ENCODE measurements at places on chromosomes 5 and 9.

GRCh38 chr9:94286116-94286515 lies 27.0 kb downstream of the ZNF169 start:
- DNase-seq, result no peak

DNA sequence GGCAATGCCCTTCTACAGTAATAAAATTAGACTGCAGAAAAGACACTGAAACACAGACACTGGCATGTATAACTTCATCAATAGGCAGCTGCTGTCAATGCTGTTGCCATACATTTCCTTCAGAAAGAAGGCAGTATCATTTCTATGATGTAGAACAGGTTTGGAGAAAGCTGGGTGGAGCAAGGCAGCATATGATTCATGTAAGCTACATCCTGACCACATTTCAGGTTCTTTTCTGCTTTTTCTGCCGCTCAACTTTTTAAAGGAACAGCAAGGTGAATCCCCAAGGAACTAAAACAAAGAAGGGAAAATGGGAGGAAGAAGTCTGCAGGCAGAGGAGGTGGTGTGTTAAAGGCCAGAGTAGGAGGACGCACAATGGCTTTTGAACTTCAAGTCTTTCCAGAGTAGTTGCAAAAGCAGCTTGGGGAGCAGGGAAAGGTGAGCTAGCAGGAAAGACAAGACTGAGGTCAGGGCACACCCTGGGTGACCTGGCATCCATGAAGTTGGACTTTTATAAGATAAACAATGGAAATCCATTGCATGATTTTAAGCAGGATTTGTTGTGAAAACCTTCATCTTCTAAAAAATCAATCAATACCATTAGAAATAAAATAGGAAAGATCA lies 142.1 kb downstream of the MED10 start:
- no peak for DNase-seq

DNA sequence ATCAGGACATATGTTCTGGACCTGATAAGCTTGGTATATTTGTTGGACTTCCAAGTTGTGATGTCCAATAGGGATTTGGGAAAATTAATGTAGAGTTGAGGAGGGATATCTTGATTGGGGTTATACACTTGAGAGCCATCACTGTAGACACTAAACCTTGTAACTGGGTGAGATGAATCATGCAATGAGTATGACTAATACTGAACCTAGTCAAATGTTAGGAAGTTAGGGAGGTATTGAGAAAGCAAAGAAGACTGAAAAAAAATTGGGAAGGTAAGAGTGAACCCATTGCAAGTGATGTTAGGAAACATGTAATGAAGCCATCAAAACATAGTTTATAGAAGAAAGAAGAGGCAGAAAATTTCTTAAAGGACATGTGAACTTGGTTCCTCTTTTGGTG lies 668.4 kb upstream of the CDH9 start:
- no peak for DNase-seq

DNA sequence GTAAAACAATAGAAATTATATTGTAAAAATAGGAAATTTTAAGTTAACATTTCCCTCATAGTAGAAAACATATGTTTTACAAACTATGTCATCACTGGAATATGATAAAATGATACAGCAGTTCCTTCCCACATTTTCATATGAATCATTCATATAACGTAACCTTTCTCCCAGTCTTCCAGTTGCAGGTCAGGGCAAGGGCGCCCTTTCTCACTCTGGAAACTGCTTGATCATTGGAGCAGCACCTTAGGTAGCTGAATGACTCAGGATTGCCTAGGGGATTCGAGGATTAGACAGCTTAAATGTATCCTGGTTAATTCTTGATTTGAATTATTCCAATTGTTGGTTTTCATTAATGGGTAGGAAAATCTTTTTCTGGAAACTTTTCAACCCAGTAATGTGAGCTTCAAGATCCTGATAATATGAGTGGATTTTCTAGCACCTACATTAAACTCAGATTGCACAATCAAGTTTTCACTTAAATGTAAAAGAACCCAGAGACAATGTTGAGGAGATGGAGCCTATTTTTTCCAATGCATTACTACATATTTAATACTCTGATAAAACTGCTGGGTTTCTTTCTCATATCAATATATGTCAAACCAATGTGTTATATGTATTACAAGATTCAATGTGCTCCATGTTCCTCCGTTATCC lies 32.6 kb upstream of the ANXA1 start:
- no peak for DNase-seq

- no peak for DNase-seq
Observed at GRCh38 chr5:138663561-138663960, 88.4 kb upstream of the HSPA9 start.

DNA sequence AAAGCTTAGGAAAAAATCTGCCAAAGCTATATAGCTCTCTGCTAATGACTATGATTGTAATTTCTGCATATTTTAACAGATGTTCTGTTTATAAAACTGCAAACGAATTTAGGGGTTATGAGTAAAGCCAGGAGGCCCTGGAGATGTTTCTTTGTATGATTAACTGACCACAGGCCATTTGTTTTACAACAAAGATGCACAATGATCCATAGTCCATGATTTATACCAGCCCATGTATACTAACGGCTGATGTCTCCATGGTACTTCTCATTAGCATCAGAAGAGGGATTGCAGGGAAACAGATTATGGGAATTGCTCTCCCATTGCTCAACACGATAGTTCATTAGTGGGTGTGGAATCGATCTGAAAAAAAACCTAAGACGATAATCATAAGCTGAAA lies 78.9 kb downstream of the PPP2R2B start:
- DNase-seq, result no peak

DNA sequence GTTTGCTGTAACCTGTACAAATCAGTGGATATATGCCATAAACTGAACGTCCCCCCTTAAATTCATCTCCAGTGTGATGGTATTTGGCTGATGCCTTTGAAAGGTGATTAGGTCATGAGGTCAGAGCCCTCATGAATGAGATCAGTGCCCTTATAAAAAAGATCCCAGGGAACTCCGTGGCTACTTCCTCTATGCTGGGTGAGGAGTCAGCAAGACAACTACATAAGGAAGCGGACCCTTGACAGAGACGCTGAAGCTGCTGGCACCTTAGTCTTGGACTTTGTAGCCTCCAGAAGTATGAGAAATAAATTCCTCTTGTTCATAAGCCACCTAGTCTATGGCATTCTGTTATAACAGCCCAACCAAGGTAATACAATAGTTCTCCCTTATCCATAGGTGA lies 215.1 kb upstream of the ZNF608 start:
- no peak for DNase-seq

DNA sequence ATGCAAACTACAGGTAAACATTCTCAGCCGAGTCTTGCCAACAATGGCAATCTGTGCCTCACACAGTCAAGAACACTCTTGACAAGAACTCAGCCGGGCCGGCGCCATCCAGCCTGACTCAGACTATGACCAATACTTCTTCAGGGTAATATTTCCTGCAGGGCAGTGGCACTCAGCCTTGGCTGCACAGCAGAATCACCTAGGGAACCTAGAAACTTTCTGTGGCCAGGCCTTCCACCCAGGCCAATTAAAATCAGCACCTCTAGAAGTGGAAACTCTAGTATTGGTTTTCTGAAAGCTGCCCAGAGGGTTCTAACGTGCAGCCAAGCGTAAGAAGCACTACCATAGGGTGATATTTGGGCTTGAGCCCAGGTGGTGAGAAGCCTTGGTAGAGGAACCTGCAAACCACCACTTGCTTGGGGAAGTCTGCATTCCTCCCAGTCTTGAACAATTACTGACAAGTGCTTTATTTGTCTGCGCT lies 120.6 kb downstream of the TTLL11 start:
- no peak for DNase-seq

DNA sequence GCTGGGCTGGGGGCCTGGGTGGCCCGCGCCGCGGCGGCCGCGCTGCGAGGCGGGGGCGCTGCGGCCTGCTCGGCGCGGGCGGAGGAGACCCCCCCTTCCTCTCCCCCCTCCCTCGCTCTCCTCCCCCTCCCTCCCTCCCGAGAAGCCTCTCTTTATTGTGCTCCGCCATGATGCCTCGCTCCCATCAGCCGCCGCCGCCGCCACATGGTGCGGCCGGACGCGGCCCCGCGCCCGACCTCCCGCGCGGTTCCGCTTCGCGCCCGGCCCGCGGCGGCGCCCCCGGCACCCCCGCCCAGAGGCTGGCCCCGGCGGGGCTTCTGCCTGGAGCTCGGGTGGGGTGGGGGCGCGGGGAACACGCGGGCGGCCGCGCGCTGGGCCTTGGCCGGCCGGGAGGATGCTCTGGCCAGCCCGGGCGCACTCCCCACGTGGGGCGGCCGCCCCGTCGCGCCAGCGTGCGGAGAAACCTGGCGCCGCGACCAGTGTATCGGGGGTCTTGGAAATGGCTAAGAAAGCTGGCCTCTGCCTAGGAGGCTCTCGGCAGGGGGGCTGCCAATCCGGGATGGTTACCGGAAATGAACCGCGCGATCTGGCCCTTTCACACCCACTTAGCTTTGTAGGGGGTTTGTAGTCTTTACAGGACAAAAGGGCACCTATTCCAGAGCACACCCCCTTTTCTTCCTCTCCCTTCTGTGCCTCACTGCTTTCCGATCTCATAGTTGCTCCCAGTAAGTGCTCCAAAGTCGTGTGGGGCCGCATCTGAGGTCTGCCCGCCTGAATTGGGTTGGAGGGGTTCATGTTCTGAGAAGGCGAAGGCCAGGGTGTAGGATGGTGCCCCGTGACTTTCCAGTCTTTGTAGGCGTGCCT lies 1.0 kb downstream of the SET start:
- no peak for DNase-seq

GRCh38 chr9:33510262-33511183 lies 13.5 kb upstream of the ANKRD18B start:
- DNase-seq, result no peak

DNA sequence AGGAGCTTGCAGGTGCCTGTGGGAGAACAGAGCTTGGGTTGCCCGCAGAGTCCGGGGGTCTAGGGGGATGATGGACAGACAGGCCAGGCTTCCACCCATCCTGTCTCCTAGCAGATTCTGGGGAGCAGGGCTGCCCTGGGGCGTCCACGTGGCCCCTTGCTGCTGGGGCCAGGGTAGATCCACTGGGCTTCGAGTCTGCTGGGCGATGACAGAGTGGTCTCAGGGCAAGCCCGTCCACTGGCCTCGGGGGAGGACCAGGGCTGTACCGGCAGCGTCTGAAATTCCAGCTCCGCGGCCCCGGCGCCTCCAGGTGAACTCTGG lies 124.2 kb upstream of the IRX4 start:
- DNase-seq, result no peak

DNA sequence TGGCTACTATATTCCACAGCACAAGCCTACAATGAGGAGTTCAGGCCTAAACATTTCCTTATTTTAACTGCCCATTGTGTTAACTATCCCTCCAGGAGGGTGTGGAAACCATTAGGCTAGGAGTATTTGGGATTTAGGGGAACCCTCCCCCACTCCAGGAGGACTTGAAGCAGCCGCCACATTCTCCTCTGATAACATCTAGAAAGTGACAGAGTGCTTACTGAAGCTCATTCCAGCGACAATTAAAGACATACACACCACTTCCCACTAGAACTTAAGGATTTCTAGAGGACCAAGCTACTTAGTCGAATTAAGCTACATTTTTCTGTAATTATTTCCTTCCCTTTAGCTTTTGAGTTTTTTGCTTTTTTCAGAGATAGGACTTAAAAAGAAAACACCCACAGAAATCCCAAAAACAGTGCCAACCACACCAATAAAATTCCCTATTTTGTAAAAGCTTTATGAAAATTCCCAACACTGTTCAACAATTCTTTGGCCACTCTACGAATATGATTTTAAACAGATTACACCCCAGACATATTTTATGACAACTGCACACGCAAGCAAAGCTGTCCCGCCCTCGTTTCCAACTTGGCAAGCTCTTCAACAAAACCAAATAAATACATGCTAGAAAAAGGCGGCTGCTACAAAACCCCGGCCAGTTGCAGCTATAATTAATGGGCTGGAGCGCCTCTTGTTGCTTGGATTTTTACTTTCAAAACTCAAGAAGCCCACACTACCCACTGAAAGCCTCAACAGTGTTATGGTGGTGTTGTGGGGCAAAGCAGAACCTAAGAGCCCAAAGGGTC lies 4.5 kb downstream of the ROR2 start:
- DNase-seq, result no peak
